ENCODE measurements at places on chromosomes 4 and X.

GRCh38 chrX:154602766-154603437, 16.2 kb downstream of the CTAG1B start:
- DNase-seq, result no peak

- DNase-seq, result no peak
Observed at GRCh38 chrX:2145692-2146367, 354.9 kb downstream of the DHRSX start.

GRCh38 chr4:26192899-26193869, 127.6 kb upstream of the RBPJ start:
- no peak for DNase-seq

DNA sequence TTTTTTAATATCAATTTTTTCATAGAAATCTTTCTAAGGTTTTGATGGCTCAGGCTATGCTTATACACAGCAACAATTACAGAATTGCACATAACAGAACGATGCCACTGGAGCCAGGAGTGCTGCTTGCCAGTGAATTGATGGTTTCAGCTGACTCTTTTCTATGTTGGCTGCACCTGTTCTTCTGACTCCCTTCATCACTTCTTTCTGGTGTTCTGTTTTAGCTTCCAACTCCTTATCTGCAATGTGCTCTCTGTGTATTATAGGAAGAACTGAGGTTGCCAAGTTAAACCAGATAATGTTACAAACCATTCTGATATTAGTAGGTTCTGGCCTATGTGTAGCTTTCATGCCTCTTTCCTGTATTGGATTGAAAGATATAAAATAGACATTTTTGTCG, 11.6 kb upstream of the VEGFD start:
- no peak for DNase-seq
